Activated CD8-positive, alpha-beta memory T cell treated with anti-CD3 and anti-CD28 coated beads, Interleukin-2, amount 50 U/mL, for 4 hours (primary cell): ENCODE measurements at places on chromosomes 7 and 10.

DNA sequence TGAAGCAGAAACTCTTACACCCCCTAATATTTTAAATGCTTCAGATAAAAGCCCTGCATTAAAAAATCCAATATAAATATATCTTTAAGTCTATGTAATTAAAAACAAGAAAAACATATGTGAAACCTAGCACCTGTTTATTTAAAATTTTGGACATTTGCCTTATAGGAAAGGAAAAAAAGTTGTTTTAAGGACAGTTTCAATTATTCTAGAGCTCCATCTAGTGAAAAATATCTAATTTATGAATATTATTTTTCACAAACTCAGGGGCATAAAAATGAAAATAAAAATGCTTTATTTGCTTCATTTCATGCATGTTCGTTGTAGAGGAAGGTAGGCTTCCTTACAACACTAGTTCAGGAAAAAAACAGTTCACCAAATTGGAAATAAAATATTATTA is 26.1 kb downstream of the ENKUR start:
- no peak for DNase-seq

GRCh38 chr7:625376-625971 is 101.0 kb upstream of the DNAAF5 start:
- DNase-seq = no peak

DNA sequence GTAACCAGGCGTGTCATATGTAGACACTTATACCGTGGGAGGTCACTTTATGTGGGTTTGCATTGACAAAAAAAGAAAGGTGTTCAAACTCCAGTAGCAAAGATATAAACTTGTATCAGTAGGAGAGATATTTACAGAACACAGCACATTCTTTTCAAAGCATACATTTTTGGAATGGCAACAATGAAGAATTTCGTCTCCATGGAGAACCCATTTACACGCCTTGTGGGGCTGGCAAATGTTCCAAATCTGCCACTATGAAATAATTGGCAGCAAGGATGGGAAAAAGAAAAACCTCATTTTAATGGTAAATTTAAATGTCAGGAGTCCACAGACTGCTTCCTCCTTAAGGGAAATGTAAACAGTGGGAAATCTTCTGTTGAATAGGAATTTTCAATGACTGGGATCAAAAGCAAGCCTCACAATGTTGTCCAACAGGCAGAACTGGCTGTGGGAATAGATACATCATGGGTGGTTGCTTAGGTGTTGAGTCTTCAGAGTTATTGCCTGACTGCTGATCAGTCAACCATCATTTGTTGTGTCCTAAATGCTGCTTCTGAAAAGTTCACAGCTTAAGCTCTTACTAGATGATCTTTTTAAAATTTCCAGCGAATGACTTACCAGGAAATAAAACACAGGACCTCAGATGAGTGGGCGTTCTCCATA is 256.6 kb upstream of the SEMA3C start:
- no peak for DNase-seq

DNA sequence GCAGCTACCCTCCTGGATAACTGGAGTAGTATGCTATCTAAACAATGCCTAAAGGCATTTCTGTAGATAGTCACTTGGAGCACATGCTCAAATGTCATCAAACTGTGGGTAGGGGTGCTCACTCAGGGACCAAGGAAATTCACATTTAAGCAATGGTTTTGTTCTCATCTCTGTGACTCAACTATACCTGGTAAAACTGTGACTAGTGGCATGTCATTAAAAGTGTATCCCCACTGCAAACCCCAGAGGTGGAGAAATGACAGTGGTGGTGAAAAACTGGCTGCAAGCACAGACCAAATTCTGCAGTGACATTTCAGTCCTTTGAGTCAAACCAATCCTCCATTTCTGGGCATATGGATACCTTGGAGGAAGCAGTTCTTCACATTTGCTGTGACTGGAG is 134.2 kb upstream of the EFCAB10 start:
- DNase-seq = no peak

DNA sequence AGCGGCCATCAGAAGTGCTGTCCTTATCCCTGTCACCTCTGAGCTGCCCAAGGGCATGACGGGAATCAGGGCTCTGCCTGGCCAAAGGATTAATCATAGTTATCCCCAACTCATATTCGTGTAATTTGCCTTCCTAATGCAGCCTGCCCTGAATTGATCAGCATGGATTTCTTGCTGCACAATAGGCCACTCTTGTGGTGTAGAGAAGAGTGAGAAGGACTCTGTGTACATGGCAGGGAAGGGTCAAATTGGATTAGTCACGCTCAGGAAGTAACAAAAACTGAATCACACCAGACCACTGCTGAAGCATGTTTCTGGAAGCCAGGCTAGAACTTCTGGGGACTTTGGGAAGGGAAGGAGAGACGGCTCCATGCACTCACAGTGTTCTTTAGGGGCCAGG is 227.0 kb downstream of the BUB3 start:
- no peak for DNase-seq

- DNase-seq = no peak
Measured at GRCh38 chr7:24152356-24152755, 131.6 kb upstream of the NPY start.

DNA sequence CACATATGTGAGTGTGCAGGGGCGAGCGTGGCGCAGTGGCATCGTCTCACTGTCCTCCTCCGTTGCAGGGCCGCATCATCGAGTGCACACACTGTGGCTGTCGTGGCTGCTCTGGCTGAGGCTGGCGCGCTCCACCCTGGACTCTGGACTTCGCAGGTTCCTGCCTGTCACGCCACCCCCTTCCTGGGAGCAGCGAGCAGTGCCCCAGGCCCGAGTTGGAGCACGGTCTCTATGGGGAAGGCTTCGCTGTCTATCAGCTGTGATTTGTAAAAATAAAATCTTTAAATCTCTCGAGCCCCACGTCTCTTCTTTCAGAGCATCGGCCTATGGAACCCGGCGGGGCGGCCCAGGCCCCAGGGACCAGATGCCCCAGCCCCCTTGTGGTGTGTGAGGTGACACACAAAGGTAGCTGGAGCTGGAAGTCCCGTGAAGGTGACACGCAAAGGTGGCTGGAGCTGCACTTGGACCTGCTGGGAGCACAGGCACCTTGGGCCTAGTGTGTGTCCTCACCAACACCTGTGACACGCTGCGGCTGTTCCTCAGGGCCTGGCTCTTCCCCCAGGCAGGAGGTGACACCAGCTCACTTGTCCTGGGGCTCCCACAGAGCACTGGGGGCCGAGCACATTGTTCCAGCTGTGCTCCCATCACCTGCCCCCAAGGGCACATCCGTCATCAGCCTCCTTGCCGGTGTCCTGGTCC is 10.7 kb downstream of the BUD31 start:
- no peak for DNase-seq

- DNase-seq = no peak
Measured at GRCh38 chr7:116588641-116589594, 64.1 kb downstream of the CAV1 start.

- DNase-seq = no peak
Measured at GRCh38 chr7:82266081-82266480, 177.5 kb downstream of the CACNA2D1 start.

DNA sequence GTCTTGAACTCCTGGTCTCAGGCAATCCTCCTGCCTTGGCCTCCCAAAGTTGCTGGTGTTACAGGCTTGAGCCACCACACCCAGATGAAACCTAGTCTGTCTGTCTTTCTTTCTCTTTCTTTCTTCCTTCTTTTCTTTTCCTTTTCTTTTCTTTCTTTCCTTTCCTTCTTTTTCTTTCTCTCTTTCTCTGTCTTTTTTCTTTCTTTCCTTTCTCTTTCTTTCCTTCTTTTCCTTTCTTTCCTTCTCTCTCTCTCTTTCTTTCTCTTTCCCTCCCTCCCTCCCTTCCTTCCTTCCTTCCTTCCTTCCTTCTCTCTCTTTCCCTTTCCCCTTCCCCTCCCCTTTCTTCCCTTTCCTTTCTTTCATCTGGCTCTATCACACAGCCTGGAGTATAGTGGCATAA is 185.2 kb downstream of the CACNB2 start:
- DNase-seq = no peak

GRCh38 chr7:127151379-127151778 is 101.4 kb downstream of the GRM8 start:
- no peak for DNase-seq

GRCh38 chr7:28979776-28980175 is 21.6 kb upstream of the TRIL start:
- no peak for DNase-seq

- peak; percentile 67 for DNase-seq
Measured at GRCh38 chr10:6239213-6239991, 36.7 kb downstream of the PFKFB3 start.

- no peak for DNase-seq
Measured at GRCh38 chr10:78130966-78131710, 97.5 kb downstream of the RPS24 start.

- DNase-seq = no peak
Measured at GRCh38 chr7:77184990-77185389, 14.6 kb downstream of the FGL2 start.

GRCh38 chr10:132234860-132235259 is 48.1 kb downstream of the DPYSL4 start:
- DNase-seq = no peak

DNA sequence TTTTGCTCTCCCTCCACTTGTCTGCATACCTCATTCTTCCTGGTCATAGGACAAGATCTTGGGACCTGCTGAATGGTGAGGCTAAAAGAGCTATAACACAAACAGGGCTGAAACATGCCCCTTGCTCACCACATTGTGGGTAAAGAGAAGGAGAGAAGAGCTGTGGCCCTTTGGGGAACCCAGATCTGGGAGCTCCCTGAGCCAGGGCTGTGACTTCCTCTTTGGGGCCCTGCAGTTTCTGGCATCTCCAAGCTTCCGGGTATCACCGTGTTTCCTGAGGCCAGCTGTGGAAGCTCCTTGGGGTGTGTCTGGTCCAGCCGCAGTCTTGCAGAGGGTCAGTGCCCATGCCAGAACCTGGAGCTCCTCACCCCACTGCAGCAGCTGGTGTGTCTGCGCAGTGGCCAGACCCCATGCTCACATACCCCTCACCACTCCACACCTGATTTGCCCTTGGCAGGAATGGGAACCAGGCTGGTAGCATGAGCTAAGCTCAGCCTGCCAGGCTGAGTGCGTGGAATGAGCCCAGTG is 34.0 kb downstream of the DKK1 start:
- DNase-seq = no peak

DNA sequence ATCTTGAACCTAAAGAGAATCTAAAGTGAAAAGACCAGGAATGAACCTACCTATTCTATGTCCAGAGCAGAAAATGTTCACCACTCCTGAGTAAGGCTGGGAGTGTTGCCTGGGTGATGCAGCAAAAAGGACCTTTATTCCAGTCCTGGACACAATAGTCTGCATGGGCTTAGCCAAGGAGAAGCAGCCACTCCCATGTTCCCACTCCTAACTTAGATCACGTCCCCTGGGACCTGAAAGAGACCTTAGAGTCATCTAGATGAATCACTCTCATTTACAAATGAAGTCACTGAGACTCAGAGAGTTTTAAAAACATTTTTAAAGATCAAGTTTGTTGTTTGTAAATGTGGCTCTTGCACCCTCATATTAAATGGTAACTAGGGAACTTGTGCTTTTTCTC is 763.4 kb downstream of the KCNMA1 start:
- DNase-seq = no peak

DNA sequence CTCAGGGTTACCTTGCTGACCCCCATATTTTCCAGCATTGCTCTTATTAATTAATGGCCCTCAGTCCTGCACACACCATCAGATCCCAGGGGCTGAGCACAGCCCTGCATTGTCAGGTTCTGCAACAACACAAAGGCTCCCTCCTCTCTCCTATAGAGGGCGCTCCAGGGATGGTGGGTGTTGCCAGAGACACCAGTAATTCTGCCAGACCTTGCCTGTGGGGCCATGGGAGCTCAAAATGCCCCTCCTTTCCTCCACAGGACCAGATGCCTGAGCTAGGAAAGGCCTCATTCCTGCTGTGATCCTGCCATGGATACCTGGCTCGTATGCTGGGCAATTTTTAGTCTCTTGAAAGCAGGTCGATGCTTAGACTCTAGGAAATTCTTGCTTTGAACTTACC is 42.8 kb upstream of the PRSS58 start:
- peak; percentile 33 for DNase-seq

GRCh38 chr10:97812696-97813095 is 36.9 kb upstream of the GOLGA7B start:
- no peak for DNase-seq

GRCh38 chr10:25933653-25934608 is at the start of gene MYO3A:
TSS of gene MYO3A (plus strand) at chr10:25934229. CDS start at chr10:25952111, 17,882 bp downstream.
- DNase-seq = no peak

DNA sequence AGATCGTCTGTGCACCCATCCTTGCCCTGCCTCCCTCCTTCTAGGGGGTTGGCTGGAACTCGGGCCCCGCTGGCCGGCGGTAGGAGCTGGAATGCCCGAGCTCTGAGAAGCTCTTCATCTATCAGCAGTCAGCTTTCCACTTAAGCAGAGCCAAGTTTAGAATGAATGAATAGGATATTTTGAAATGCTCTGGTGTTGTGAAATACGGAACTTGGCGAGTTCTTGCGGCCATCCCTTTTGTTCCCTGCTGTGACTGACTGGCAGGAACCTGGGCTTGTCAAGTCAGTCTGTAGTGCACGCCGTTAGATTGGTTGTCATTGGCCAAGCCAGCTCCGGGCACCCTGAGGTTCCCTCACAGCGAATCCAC is 33.3 kb downstream of the FOXK1 start:
- DNase-seq = no peak

DNA sequence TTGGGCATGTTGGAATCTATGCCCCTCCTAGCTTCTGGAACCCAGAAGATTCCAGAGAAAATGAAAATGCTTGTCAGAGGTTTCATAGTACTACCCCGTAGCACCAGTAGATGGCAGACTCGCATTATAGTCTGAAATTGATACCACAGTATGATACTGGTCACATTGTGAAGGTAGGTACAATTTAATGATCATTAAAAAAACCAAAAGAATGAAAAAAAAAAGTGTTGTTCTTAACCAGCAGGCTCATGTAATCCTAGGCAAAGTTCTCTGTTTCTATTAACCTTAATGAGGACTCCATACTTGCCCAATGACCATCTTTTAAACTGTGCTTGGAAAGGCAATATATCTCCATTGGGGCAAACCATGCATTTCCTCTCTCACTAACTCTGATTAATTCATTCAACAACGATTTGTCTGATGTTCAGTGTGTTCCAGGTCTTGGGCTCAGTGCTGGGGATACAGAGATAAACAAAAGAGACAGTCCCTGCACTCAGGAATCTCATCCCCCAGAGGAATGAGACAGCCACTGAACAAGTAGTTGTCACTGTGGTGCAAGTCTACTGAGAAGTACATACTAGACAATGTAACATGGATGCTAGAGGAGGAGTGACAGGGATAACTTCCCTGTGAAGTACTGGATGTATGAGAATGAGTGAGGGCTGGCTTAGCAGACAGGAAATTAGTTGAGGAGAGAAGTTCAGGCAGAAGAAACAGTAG is 223.5 kb upstream of the PHYHIPL start:
- DNase-seq = no peak

- no peak for DNase-seq
Measured at GRCh38 chr10:18880530-18880929, 168.1 kb upstream of the MALRD1 start.
